ENCODE measurements at places on chromosomes 2 and 18.

DNA sequence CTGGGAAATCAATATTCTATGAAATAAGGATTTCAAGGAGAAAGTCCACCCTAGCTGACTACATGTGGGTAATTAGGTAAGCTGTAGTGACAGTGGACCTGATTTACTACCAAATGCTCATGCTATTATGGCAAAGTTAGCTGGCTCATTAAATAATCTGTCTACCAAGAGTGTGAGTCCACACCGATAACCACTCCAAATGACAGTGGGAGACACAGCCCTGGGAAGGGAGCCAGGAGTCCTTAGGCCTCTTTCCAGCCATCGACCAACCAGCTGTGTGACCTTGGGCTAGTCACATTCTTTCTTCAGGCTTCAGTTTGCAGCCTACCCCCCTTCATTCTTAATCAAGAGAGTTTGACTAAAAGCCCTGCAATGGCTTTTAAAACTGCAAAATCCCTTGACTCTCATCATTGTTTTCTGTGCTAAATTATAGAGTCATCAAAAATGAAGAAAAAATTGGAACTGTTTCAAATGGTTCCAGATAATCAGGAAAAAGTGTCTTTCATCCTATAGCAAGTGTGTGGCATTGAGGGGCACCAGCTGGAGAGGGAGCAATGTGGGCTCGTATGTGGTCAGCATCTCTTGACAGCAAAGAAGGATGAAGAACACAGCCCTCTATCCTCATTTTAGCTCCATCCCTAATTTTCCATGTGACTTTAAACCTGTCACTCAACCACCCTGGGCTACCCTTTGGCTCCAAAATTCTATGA is 45.6 kb upstream of the SLC14A2 start:
- no peak overlapping the region for H3K27ac ChIP-seq
- peaks cover 4% of the 10 kb centered on the region for H3K27me3 ChIP-seq
- no peaks in the 10 kb centered on the region for H3K4me1 ChIP-seq
- H3K4me3 ChIP-seq, result no peak overlapping the region
- H3K36me3 ChIP-seq, result no peaks in the 10 kb centered on the region

GRCh38 chr18:56501896-56502295 is 136.5 kb downstream of the TXNL1 start:
- no peaks in the 10 kb centered on the region for H3K27me3 ChIP-seq
- no peak overlapping the region for H3K27ac ChIP-seq
- H3K4me1 ChIP-seq, result no peaks in the 10 kb centered on the region
- H3K4me3 ChIP-seq, result no peak overlapping the region
- DNase-seq, result no peak
- H3K36me3 ChIP-seq, result no peaks in the 10 kb centered on the region

DNA sequence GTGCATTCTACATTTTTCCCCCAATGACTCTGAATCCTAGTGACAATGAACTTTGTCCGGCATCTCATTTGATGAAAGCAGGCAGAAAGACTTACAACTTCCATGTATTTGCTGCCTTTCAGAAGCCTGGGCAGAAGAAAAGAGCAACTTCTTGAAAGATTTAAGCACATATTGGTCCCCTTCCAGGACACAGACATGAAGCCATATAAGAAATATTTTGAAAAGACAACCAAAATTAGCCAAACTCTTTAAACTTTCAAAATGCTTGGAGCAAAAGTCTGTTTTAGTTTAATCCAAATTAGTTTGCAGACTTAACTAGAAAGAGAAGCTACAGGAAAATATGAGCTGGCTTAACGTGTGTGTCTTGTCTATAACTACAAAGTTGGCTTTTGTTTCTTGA is 492.5 kb downstream of the NR4A2 start:
- H3K4me3 ChIP-seq, result no peak overlapping the region
- no peaks in the 10 kb centered on the region for H3K27me3 ChIP-seq
- no peaks in the 10 kb centered on the region for H3K36me3 ChIP-seq

GRCh38 chr2:77578354-77578753 is 56.2 kb upstream of the LRRTM4 start:
- H3K27me3 ChIP-seq, result no peaks in the 10 kb centered on the region
- DNase-seq, result no peak
- no peaks in the 10 kb centered on the region for H3K36me3 ChIP-seq
- no peak overlapping the region for H3K4me3 ChIP-seq
- no peak overlapping the region for H3K27ac ChIP-seq

- no peak for DNase-seq
- H3K4me3 ChIP-seq, result no peak overlapping the region
- H3K36me3 ChIP-seq, result no peaks in the 10 kb centered on the region
- H3K27ac ChIP-seq, result no peak overlapping the region
- no peaks in the 10 kb centered on the region for H3K27me3 ChIP-seq
- H3K4me1 ChIP-seq, result no peaks in the 10 kb centered on the region
Measured at GRCh38 chr18:58258692-58259342, 214.8 kb downstream of the NEDD4L start.

DNA sequence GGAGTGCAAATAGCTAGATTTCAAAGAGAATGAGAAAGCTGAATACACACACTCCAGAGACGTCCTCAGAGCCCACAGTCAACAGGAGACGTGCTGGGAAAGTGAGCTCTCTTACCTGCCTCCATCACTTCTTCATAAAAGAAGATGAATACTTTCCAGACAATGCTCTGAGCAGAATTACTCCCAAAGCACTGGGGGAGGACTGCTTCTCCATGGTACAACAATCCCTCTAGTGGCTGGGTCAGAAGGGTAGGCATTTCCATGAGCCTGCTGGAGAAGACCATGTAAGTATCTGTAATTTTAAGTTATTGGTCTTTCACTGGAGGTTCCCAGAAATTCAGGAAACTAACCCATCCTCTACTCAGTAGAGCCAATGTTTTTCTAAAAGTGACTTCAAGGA is 190.3 kb downstream of the RBM43 start:
- no peak overlapping the region for H3K4me3 ChIP-seq
- no peaks in the 10 kb centered on the region for H3K4me1 ChIP-seq
- no peaks in the 10 kb centered on the region for H3K27me3 ChIP-seq
- no peaks in the 10 kb centered on the region for H3K36me3 ChIP-seq
- no peak for DNase-seq
- H3K27ac ChIP-seq, result no peak overlapping the region
